GM12892 (cell line): ENCODE measurements at places on chromosomes 6 and 20.

GRCh38 chr6:134132494-134133141, 80.2 kb upstream of the SLC2A12 start:
- DNase-seq, result no peak

DNA sequence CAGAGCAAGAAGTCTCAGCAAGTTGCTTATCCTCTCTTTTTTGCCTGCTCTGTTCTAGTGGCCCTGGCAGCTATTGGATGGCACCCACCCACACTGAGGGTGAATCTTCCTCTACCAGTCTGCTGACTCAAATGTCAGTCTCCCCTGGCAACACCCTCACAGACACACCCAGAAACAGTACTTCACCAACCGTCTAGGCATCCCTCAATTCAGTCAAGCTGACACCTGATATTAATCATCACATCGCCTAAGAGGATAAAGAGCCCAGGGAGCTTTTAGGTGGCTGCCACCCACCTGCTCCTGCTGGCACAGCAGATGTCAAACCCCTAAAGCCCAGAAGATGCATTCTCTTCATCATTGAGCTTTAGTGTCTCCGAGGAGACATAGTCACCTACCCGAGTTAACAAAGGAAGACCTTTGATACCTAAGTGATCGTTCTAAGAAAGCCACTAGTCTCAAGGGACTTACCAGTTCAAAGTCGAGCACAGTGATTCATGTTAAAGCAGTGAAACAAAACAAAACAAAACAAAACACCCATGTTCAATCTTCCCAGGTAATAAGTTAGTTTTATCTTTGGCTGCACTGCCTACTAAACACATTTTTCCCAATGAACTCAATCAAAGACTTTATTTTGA, 97.7 kb upstream of the KCNQ5 start:
- DNase-seq, result no peak

DNA sequence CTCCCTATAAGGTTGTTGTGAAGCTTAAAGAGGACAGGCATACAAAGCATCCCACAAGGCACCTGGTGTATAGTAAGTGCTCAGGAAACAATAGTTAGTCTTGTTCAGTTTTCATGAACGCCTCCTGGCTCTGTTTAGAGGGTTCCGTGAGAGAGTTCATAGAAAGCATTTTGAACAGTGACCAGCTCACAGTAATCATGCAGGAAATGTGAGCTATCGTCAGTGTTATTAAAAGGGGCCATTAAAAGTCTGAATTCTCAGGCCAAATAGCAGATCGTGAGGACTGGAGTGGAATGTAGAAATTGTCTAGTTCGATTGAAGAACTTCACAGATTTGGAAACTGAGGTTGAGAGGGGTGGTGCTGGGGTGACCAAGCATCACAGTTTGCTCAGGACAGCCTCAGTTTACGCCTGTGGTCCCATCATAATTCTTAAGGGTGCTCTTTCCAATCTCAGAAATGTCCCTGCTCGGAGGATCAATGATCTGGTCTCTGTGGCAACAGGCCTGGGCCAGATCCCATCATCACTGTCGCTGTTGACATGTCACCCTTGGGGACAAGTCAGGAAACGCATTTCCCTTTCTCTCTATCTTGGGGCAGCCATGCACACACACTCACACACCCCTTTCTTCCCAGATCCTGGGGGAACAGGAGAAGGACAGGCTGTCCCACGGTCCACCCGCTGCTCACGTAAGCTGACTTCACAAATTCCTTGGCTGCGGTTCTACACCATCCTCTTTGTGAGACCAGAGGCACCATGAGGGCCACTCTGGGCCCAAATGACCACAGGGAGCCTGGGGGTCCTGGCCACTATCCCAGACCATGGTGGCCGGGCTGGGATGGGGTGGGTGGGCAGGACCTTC, 7.2 kb downstream of the TGM2 start:
- no peak for DNase-seq

DNA sequence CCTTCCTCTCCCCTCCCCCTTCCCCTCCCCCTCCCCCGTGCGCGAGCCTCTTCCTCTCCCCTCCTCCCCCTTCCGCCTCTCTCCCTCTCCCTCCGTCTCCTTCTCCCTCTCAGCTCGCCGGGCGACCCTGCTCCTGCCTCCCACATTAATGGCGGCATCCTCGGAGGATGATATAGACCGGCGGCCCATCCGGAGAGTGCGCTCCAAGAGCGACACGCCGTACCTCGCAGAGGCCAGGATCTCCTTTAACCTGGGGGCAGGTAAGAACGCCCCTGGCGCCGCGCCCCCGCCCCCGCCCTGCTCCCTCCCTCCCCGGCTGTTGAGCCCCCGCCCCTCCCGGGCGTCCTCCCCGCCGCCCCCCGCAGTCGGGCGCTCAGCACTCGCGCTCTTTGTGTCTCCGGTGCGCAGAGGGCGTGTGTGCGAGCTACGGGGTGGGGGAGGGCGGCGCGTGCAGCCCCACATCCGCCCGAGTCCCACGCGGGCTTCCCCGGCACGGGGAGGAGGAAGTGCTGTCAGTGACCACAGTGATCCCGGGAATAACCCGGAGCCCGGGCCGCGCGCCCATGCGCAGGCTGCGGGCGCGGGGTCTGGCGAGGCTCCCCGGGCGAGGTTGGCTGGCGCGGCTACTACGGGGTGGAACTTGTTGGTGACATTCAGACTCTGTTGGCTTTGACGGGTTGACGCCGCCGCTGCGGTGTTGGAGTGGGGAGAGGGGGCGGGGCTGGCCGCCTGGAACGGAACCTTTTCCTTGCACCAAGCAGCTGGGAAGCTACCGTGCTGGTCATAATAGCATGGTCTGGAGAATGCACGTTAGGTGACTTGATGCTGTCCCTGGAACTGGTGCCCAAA, 33.2 kb downstream of the PHACTR1 start:
- no peak for DNase-seq

DNA sequence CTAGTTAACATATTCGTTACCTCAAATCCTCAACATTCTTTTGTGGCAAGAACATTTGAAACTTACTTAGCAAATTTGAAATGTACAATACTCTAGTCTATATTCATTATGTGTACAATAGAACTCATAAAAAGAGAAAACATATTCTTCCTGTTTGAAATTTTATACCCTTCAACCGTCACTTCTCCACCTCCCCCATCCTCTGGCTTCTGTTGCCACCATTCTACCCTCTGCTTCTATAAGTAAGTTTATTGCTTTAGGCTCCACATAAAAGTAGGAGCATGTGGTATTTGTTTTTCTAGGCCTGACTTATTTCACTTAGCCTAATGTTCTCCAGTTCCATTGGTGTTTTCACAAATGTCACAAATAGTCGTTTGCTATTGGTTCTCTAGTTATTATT, 205.3 kb downstream of the TENT5A start:
- DNase-seq, result no peak

DNA sequence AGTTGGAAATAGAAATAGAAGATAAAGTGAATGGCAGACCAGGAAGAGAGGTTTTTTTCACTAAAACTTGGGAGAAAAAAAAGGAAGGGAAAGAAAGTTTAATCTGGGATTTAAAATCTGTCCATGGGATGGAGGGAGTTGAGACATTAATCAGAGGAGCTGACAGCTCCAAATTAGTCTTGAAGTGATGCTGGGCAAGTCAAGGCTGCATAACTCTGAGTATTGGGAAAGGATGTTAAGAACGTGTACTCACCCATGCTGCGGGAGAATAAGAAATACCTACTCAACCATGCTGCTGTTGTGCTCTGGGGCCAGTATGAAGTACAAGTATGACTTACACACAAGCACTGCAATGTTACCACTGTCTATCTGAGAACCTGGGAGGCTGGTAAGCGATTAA, 47.5 kb downstream of the SNRNP48 start:
- no peak for DNase-seq

DNA sequence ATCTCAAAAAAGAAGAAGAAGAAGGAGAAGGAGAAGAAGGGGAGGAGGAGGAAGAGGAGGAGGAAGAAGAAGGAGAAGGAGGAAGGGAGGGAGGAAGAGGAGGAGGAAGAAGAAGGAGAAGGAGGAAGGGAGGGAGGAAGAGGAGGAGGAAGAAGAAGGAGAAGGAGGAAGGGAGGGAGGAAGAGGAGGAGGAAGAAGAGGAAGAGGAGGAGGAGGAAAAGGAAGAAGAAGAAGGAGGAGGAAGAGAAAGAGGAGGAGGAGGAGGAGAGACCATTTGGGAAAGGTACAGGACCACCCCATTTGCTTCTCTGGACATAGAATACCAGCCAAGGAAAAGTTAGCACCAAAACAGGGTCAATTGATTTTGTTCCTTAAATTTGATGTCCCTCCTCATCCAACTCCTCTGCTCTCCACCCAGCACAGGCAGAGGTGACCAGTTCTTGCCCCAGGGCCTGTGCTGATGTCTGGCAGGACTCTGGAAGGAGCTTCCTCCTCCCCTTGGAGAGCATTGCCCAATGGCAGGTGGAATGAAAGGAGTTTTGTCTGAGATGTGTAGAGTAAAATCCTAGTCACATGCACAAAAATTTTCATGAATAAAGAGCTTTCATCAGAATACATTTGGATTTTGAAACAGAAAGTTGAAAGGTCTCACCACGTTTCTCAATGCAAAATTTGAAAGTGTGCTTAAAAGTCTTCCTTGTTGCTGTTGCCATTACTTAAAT, 182.9 kb downstream of the LY86 start:
- DNase-seq, result no peak

DNA sequence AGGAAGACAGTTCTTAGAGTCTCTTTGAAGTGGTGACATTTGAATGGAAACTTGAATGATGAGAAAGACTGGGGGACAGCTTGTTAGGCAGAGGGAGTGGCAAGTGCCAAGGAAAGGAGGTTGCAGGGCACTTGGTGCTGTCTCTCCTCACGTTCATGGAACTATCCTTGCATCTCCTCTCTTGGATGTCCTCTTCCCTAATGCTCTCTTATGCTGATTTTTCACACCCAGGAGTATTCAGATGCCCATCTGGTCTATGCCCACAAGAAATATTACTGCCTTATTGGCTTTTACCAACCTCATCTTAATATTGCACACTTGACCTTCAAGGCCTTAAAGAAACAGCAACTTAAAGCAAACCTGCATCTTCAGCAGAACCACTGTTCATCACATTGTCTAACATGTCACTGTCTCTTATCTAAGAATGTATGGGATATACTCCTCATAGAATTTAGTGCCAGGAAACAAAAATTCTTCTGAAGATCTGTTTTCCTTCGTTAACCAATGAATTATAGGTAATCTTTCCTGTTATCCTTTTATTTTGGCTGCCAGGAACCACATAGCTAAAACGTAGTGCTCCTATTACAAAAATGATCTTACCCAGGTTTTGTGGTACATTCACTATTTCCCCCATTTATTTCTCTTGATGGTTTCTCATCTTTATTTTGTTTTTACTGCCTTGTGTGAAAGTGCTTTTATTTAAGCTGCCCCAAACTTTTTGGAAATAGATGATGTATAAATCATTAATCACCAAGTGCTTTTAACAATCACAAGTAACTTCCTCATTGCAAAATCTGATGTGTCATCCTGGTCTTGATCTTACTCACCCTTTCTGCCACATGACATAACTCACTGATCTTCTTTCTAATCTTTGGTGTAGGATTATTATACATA, 12.8 kb downstream of the RGS17 start:
- no peak for DNase-seq

GRCh38 chr6:56628105-56628504, 14.6 kb downstream of the DST start:
- DNase-seq, result no peak

DNA sequence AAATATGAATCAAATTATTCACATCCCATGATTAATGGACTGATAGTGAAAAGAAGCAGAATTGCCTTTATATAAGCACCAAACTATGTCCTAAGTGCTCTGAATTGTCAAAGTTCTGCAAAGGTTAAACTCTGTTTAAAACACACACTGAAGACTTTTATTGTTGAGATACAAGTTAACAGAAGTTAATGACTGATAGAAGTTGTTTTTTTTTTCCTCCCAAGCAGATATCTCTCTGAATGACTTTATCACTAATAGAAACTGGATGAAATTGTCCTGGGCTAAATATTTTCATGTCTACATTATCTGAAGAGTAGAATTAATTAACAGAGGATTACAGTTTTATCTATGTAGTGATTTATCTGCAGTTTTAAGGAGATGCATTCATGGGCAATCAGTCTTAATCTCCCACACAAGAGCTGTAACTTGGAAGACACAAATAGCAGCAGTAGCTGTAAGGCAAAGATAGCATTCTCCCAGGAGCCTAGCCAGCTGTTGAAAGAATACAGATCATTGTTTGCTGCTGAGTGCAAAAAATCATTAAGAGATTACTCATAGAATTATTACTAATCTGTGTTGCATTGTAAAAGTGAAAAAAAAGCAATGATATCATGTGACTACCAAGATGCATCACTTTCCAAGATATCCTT, 49.9 kb downstream of the BMP5 start:
- no peak for DNase-seq

- DNase-seq, result no peak
These were observed 15.3 kb downstream of the PRL start for GRCh38 chr6:22281341-22282085.

- no peak for DNase-seq
These were observed 116.6 kb downstream of the ADAT2 start for GRCh38 chr6:143333749-143334520.

GRCh38 chr6:161233986-161234661, 39.7 kb downstream of the AGPAT4 start:
- DNase-seq, result no peak

GRCh38 chr20:62566771-62567170, 75.5 kb upstream of the SLCO4A1 start:
- no peak for DNase-seq

GRCh38 chr20:62336775-62337557, 30.1 kb downstream of the LAMA5 start:
- no peak for DNase-seq

DNA sequence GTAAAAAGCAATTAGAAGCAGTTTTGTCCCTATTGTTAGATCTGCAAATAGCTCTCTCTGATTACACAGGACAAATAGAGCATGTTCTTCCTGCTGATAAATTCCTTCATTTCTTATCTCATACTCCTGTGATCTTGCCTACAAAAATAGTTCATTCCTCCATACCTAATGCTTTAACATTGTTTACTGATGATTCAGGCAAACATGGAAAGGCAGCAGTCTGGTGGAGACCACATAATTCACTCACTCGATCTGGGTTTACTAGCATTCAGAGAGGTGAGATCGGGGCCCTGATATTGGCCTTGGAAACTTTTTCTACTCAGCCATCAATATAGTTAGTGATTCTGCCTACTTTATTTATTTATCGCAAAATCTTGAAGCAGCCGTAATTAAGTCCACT, 20.2 kb downstream of the HLA-DPA1 start:
- DNase-seq, result no peak

GRCh38 chr6:37850728-37851285, 31.3 kb downstream of the ZFAND3 start:
- DNase-seq, result no peak

DNA sequence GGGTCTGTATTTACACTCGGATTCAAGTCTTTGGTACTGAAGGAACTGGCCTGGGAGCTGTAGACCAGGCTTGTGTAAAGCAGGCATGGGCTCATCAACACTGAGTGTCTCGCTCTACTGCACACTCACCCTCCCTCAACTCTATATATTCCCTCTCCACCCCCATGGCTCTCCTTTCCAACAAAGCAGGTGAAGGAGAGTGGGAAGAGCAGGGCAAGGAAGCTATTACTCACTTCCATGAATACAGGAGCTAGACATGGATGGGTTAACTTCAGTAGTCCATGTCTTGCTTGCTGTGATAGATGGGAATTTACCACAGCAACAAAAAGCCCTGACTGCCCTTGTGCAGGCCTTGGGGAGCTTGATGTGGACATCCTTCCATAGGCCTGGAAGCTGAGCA, 20.7 kb upstream of the SLC2A12 start:
- DNase-seq, result no peak

GRCh38 chr6:83311231-83311630, 118.1 kb downstream of the RWDD2A start:
- DNase-seq, result no peak
